ENCODE measurements at places on chromosomes 11 and 22.

GRCh38 chr11:569158-569885 lies 6.9 kb upstream of the PHRF1 start:
- DNase-seq, result no peak

- DNase-seq, result no peak
Measured at GRCh38 chr11:27028561-27028965, 12.1 kb upstream of the BBOX1 start.

GRCh38 chr22:48227341-48228018 lies 1465.0 kb downstream of the TBC1D22A start:
- no peak for DNase-seq

DNA sequence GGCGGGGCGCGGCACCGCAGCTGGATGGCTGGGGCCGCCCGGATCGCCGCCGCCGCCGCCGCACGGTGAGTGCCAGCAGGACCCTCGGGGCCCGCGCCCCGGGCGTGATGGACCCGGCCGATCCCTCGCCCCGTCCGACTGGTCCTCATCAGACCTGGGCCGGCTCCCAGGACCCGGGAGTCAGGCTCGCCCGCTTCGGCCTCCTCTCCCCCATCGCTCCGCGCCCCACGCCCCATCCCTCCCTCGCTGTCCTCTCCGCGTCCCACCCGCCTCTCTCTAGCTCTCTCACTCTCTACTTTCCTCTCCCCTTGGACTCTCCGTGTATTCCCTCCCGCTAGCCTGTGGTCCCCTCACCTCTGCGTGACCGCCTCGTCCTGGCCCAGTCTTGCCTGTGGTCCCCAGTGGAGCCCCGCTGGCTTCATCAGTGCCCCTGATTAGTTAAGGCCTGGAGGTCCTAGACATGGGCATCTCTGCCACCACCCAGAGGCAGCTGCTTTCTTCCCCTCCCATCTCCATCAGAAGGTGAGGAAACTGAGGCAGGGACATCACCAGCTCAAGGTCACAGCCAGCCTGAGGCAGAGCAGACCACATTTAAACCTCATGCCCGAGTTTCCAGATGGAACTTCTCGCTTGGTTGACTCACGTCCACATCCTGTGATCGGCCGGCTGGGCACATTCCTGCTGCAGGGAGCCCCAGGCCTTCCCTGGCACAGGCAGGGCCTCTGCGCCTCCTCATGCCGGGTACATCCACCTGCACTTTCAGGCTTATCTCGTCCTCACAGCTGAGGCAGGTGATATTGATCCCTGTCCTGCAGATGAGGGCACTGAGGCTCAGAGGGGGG lies 429 bp downstream of the SLC39A13 start:
- peak; percentile 82 for DNase-seq

- peak; percentile 67 for DNase-seq
Measured at GRCh38 chr22:31490496-31490925, 869 bp upstream of the EIF4ENIF1 start.

GRCh38 chr22:26835929-26836528 lies 178.6 kb downstream of the MIAT start:
- peak; percentile 22 for DNase-seq

DNA sequence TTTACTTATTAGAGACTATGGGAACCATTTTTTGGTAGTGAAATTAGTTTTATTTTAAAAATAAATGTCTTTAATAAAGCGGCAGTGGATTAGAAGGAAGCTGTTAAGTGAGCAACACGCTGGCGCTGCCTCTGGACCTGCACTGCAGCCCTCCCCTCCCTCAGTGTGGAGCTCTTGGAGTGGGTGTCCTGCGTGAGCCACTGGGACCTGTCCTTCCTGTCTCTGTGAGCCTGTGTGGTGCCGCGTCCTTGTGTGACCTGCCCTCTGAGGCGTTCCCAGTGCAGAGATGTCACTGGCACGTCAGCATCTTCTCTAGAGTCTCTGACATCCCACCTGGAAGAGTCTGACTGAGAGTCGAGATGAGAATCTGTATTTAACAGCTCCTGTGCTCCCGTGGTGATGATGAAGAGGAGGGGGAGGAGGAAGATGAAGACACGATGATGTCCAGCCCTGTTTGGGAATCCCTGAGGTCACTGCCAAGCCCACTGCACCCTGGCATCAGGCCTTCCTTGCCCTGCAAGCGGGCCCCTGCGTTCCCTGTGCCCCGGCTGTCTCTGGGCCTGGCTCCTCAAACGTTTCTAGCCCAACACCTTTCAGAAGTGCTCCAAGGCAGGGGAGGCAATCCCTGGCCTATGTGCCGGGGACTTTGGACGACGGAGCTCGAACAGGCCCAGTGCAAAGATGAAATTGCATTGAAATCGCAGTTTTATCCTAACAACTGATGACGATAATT lies 271.8 kb downstream of the TBC1D22A start:
- no peak for DNase-seq

- DNase-seq, result no peak
Measured at GRCh38 chr11:119332111-119332765, 2.1 kb upstream of the RNF26 start.

GRCh38 chr11:129996113-129996870 lies 6.3 kb downstream of the PRDM10 start:
- no peak for DNase-seq

- no peak for DNase-seq
Measured at GRCh38 chr11:31509051-31509428, 382 bp downstream of the IMMP1L start.

DNA sequence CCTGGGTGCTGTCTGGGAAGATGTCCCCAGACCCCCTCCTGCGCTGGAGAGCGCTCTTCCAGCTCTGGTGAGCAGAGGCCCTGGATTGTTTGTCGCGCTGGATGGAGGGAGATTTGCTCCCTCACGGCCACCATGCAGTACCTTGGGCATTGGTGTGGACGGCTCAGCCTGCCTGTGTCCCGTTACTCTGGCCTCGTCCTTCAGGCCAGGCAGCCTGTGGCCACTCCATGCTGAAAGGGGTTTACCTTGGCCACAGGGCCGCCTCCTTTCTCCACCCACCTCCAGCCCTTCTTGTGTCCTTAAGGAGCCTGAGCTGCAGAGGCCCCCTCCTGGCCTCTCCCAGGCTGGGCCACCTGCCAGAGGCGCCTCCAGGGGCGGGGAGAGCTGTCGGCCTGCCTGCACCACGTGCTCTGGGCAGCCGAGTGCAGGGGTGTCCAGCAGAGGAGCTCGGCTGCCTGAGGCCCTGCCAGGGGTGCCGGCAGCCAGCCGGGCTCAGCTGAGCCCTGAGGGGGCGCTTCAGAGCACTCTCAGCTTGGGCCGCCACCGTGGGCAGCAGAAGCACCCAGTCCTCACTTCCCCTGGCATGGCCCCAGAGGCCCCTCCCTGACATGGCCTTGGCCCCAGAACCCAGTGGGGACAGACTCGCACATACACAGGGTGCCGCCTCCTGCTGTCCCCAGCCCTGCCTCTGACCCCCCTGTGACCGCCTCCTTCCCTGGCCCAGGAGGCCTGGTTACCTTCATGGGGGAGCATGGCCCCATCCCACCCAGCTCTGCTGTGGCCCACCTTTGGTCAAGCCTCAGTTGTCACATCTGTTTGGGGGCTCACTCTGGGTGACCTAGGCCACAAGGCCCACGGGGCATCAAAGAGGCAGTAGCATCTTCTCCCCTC lies 3.4 kb downstream of the CCND1 start:
- peak; percentile 69 for DNase-seq

GRCh38 chr11:87324817-87325489 lies 287.2 kb downstream of the TMEM135 start:
- DNase-seq, result no peak

Measured in mammary epithelial cell (primary cell).